Memory B cell (primary cell): ENCODE measurements at places on chromosomes 6 and 20.

DNA sequence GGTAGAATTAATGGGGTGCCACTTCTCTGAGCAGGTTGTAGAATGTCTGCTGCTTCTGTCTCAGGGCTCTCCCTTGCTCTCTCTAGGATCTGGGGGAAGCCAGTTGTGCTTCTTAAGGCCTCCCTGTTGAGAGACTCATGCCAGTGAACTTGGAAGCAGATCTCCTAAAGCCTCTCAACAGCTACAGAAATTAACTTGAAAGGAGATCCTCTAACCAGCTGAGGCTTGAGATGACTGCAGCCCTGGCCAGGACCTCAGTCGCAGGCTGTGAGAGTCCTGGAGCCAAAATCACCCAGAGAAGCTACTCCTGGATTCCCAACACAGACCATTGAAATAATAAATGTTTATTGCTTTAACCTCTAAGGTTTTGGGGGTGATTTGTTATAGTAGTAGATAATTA lies 180.2 kb upstream of the MARCKS start:
- DNase-seq, result no peak

DNA sequence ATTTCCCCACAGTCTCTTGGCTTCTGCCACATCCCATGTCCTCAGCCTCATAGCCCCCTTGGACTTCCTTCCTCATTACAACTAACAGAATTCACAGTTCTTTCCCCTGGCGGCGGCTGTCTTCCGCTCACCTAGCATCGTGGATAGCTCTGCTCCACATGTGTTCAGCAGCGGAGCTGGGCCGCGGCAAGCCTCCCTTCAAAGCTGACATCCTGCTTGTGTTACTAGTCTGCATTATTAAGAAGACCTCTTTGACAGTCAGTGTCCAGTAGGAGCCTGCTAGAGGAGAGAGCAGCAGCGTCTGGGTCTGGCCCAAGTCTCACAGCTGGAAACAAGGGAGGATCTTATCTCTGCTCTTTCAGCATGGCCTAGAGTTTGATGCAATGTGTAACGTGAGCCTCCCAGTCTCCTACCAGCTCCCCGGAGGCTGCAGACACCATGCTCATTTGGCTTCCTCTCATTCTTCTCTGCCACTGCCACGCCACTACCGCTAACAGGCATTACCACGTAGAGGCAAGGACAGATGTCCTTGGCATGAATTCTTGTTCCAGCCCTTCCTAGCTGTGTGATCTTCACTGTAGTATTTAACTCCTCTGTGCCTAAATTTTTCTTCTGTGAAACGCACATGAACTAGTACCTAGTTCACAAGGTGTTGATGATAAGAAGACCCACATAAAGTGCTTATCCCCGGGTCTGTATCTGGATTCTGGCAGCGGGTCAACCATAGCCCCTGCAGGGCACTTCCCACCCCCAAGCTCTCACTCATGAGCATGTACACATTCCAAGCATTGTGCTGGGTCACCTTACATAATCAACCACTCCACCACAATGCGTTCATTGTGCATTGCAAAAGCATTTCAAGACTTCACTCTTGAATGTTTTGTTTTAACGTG lies 107.1 kb upstream of the BACH2 start:
- DNase-seq, result no peak

DNA sequence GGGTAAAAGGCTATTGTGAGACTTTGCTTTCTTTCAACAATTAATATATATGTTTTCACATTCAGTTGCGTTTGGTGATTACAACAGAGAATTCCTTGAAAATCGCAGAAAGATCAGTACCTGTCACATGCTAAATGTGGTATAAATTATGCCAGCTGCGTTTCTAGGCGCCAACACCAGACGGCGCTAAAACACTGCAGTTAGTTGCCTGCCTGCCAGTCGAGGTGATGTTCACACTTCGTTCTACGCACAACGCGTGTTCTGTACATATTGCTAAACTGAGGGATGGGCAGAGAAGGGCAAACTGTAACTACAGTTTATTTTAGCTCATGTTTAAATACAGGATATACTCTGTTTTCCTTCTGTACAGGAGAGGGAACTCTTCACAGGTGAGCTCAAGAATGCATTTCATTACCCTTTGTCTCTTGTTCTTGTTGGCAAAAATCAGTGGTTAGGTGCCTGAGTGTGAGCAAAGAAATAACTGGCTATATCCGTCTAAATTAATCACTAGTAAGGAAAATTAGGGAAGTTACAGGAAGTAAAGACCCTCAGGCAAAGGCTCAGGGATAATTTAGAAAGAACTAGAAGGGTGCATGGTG lies 100.1 kb upstream of the RGS17 start:
- no peak for DNase-seq

DNA sequence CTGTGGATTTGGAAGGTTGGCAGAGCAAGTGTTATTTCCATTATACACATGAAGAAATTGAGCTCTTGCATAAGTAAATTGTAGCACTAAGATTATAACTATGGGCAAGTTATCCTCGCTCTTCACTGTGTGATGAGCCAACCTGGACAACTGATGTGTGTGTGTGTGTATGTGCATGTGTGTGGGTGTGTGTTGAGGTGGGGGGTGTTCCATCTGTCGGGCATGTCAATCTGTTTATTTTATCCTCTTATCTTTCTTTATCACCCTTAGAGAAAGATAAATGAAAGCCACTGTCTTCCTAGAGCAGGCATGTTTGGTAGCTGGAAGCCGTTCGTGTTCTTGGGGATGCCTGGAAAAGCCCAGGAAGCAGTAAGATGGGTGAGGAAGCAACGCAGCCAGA lies 3.0 kb upstream of the DSP start:
- DNase-seq, result no peak

DNA sequence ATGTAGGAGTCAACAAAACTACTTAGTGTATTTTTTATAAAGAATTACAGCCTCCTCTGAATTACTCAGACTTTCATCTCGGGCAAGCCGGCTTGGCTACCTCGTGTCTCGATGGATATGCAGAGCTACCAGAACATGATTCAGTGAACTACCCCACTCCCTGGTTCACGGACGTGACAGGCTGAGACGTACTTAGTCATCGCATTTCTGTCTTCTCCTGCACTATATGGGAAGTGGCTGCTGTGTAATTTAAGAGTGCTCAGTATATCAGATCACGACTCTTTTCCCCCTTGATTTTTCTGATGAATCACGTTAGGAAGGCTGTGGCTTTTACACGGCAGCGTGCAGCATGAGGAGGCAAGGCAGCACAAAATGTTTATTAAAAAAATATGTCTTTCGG lies 302.7 kb upstream of the ZFP64 start:
- DNase-seq, result no peak

GRCh38 chr6:69162811-69163210 lies 527.7 kb downstream of the ADGRB3 start:
- DNase-seq, result no peak

- DNase-seq, result no peak
These were observed 634.0 kb upstream of the PTCHD4 start for GRCh38 chr6:48744948-48745347.
